ENCODE measurements at places on chromosomes 5 and 9. TPM values are rescaled to one million over a fixed set of nuclear protein-coding genes. Genes with fewer than 3 reads are reported as not detected.

ECSCR gene
- 19.5 TPM for total RNA-seq

PCDHB15 gene
- total RNA-seq = 0.09 TPM

CDH18 gene
- not detected for total RNA-seq

DNA sequence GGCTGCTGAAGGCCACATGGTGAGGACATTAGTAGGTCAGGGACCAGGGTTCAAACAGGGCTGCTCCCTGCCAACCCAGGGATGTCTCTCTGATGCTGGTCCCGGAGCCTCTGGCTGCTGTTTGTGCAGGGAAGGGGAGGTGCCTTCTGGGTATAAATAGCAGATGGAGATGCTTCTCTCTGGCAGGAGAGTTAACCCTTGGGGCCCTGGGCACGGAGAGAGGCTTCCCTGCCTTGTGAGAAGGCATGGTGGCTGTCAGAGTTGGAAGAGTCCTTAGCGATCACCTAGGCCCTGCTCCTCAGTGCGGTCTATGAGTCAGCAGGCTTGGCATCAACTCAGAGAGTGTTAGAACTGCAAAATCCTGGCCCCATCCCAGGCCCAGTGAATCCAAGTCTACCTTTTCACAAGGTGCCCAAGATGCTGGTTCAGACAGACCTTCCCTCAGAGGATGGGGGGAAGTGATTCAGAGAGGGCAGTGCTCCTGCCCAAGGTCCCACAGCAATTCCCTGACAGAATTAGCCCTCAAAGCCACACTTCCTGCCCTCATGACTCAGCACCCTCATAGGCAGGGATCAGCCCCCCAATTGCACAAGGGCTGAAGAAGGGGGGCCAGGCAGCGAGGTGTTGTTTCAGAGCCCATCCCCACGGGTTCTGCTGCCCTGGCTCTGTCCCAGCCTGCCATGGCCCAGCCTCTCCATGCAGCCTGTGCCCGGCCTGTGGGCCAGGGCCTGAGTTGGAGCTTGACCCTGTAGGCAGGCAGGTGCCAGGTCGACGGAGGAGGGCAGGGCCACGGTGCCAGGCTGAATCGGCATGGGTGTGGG, 25.6 kb downstream of the CAMK2A start:
- no peak overlapping the region for H3K4me3 ChIP-seq
- no peak for DNase-seq
- peak overlapping the region; percentile 19 for H3K27ac ChIP-seq
- peaks cover 10% of the 10 kb centered on the region for H3K4me1 ChIP-seq
- no peaks in the 10 kb centered on the region for H3K36me3 ChIP-seq

- DNase-seq = no peak
- H3K27me3 ChIP-seq = no peaks in the 10 kb centered on the region
- H3K36me3 ChIP-seq = no peaks in the 10 kb centered on the region
- H3K27ac ChIP-seq = no peak overlapping the region
- H3K4me3 ChIP-seq = no peak overlapping the region
- no peaks in the 10 kb centered on the region for H3K4me1 ChIP-seq
These were observed 1506.8 kb upstream of the WWC1 start for GRCh38 chr5:166784545-166785078.

HRH2 gene
- 1.9 TPM for total RNA-seq

SPATA31A3 gene
- total RNA-seq = not detected

DNA sequence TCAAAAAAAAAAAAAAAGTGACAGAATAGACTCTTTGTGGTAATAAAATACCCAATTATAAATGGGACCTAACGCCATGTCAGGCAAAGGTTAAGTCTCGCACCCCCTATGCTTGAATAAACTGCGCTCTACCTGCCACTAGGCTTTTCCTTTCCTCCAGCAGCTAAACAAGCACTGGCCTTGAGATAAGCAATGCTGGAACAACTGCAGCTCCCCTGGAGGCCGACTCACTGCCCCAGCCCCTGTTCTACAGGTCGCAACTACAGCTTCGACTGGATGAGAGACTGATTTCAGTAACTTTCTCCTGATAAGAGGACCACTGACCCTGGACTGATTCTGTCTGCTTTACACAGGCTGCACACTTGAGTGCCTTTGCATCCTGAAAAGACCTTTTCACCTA, 210.2 kb downstream of the HSPA4 start:
- no peak for DNase-seq
- H3K27me3 ChIP-seq = no peaks in the 10 kb centered on the region
- no peak overlapping the region for H3K27ac ChIP-seq
- no peak overlapping the region for H3K4me3 ChIP-seq

SPAG8 gene
- not detected for total RNA-seq

GRCh38 chr5:145161391-145161790, 673.8 kb downstream of the PRELID2 start:
- H3K27me3 ChIP-seq = no peaks in the 10 kb centered on the region
- DNase-seq = no peak
- H3K4me1 ChIP-seq = no peaks in the 10 kb centered on the region
- no peak overlapping the region for H3K4me3 ChIP-seq

- H3K36me3 ChIP-seq = no peaks in the 10 kb centered on the region
- no peak overlapping the region for H3K27ac ChIP-seq
- no peaks in the 10 kb centered on the region for H3K4me1 ChIP-seq
- no peaks in the 10 kb centered on the region for H3K27me3 ChIP-seq
These were observed 135.9 kb downstream of the COL23A1 start for GRCh38 chr5:178454303-178454702.

DNA sequence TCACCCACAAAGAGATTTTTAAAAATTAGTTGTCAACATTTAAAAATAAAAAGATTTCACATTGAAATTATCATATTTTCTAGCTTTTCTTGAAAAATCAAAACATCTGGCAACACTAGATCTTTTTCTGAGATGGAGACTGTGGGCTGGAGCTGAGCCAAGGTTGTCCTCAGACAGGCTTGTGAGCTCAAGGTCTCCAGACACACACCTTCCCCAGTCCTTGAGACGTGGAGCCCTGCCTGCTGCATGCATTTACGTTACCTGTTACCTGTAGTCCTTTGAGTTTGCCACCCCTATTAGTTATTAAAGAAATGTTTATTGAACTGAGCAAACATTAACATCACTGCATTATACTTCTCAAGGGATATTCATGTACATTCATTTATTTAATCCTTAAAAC, 87.5 kb upstream of the TLE1 start:
- no peak overlapping the region for H3K4me3 ChIP-seq
- no peaks in the 10 kb centered on the region for H3K27me3 ChIP-seq
- no peaks in the 10 kb centered on the region for H3K4me1 ChIP-seq
- no peaks in the 10 kb centered on the region for H3K36me3 ChIP-seq
- DNase-seq = no peak
- no peak overlapping the region for H3K27ac ChIP-seq

SLC24A2 gene
- total RNA-seq = not detected

YIPF5 gene
- 34.5 TPM for total RNA-seq

DNA sequence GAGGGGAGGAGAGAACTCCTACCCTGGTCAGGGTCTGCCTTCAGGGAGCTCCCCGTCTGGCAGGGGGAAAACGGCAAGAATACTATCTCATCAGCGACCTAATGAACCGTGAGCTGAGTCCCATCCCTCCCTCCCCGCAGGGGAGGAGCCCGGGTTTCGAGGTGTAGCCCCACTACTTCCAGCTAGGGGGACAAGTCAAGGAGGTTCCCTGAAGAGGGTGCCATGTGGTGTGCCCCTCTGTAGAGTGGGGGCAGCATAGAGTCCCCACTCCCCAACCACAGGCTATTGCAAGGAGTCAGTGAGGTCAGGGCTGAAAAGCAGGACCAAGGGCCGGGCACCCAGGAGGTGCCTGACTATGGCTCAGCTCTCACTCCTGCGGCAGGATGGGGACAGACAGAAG, 50.9 kb upstream of the RXRA start:
- H3K4me3 ChIP-seq = no peak overlapping the region
- DNase-seq = no peak
- H3K4me1 ChIP-seq = no peaks in the 10 kb centered on the region
- H3K27ac ChIP-seq = no peak overlapping the region
- no peaks in the 10 kb centered on the region for H3K36me3 ChIP-seq

DNA sequence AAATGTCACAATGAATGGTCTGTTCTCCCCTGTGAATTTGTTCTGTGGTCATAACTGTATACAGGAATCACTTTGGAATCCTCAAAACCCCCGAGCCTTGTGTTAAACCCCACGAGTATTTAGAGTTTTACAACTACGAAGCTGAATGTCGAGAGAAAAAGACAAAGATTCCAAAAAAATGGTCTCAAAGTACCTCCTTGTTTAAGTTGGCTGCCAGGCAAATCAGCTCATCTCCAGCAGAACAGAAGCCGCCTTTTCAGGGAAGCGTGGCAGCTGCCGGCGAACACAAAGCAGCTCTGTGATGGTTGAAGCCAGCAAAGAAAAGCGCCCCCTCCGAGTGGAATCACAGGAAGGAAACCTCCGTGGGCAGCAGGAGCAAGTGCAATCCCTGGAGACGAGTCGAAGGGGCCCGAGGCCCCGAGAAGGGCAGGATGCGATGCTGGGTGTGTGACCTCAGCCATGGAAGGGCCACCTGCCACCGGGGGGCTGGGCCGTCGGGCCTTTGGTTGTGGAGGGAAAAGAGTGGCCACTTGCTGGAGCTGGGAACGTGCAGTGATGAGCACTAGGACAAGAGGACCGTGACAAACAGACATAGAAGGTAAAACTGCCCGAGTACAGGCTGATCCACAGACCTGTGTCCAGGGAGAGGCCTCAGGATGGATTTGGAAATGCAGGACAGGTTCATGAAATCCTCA, 706.4 kb downstream of the SEMA5A start:
- no peak overlapping the region for H3K27ac ChIP-seq
- no peaks in the 10 kb centered on the region for H3K36me3 ChIP-seq
- no peak for DNase-seq
- no peaks in the 10 kb centered on the region for H3K27me3 ChIP-seq
- peaks cover 8% of the 10 kb centered on the region for H3K4me1 ChIP-seq
- H3K4me3 ChIP-seq = no peak overlapping the region

GRCh38 chr9:130483371-130483971, 38.7 kb downstream of the ASS1 start:
- H3K27me3 ChIP-seq = no peaks in the 10 kb centered on the region
- H3K36me3 ChIP-seq = peaks cover 46% of the 10 kb centered on the region
- H3K4me1 ChIP-seq = no peaks in the 10 kb centered on the region
- DNase-seq = no peak
- no peak overlapping the region for H3K4me3 ChIP-seq

CDKN2B-AS1 gene
- total RNA-seq = 0.50 TPM

GRCh38 chr9:94767331-94768072, 41.0 kb downstream of the AOPEP start:
- H3K36me3 ChIP-seq = no peaks in the 10 kb centered on the region
- H3K27me3 ChIP-seq = no peaks in the 10 kb centered on the region
- DNase-seq = no peak
- H3K27ac ChIP-seq = no peak overlapping the region
- H3K4me1 ChIP-seq = no peaks in the 10 kb centered on the region

DNA sequence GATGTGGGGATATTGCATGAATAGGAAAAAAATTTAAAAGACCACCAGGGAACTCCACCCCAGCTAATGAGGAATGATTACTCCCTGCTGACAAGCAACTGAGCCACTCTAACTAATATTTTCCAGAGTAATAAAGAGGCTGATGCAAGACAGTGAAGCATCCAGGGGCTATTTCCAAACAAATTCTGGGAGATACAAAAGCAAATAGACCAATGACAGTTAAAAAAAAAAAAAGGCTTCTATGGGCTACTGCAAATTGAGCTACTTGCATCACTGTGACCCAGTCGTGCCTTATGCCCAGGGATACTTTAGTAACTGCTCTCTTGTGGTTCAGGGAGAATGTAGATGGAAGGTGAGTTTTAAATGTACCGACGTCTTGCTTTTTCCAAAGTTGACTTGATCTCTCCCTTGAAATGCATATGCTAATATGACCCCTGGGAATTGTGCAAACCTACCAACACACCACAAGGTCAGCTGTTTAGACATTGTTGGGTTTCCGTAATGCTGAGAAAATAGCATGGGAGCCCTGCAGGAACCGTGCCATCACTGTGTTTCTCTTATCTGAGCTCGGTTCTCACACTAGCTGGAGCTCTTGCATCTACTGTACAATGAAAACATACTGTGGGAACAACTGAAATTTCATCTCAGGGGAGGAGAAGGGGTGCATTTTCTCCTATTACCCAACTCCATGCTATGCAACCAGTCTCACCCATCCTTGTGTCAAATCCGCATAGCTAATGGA, 250.6 kb upstream of the MAP3K1 start:
- no peak overlapping the region for H3K27ac ChIP-seq
- no peaks in the 10 kb centered on the region for H3K36me3 ChIP-seq
- H3K4me3 ChIP-seq = no peak overlapping the region
- no peaks in the 10 kb centered on the region for H3K27me3 ChIP-seq
- no peak for DNase-seq

GRCh38 chr9:82153032-82153431, 164.5 kb downstream of the SPATA31D1 start:
- no peak for DNase-seq
- no peaks in the 10 kb centered on the region for H3K27me3 ChIP-seq
- H3K27ac ChIP-seq = no peak overlapping the region
- H3K36me3 ChIP-seq = no peaks in the 10 kb centered on the region
- no peak overlapping the region for H3K4me3 ChIP-seq

ANKRD18B gene
- total RNA-seq = 10.8 TPM

DNA sequence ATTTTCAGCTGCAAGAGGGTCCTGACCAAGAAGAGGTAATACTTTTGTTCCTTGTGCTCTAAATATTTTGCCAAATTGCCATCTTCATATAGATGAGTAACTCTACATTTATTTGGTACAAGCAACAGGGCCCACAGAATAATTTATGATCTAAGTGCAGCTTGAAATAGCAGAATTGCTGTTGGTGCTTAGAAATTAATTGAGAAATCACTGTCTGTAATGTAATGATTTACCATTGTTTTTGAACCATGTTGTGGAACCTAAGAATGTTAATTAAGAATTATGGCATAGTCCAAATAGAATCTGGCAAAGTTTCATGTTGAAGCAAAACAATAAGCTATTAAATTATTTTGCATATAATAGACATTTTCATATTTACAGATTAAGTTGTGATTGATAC, 44.8 kb upstream of the NUDT12 start:
- H3K27me3 ChIP-seq = no peaks in the 10 kb centered on the region
- H3K27ac ChIP-seq = no peak overlapping the region
- DNase-seq = no peak
- no peaks in the 10 kb centered on the region for H3K4me1 ChIP-seq

GRCh38 chr9:90642570-90643539, at the start of gene DIRAS2:
Gene DIRAS2, minus strand, starts transcription at chr9:90642824. Its CDS starts 28,997 bp downstream, at chr9:90613827.
- no peaks in the 10 kb centered on the region for H3K36me3 ChIP-seq
- H3K27ac ChIP-seq = no peak within 1 kb of the TSS
- H3K4me1 ChIP-seq = no peaks in the 10 kb centered on the region

- no peak overlapping the region for H3K4me3 ChIP-seq
- no peaks in the 10 kb centered on the region for H3K4me1 ChIP-seq
- no peak for DNase-seq
These were observed 122.5 kb upstream of the GRIN3A start for GRCh38 chr9:101860920-101861319.

DNA sequence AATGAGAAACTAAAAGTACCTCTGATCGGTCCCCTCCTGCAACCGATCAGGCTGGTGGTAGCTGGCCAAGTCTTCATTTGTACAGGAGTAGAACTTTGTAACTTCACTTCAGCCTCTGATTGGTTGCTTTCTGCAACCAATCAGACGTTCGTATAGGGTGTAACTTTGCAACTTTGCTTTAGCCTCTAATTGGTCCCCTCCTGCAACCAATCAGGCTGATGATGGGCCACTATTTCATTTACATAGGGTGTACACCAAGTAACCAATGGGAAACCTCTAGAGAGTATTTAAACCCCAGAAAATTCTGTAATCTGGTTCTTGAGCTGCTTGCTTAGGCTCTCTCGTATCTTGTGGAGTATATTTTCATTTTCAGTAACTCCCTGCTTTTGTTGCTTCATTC, 445.5 kb downstream of the MED10 start:
- H3K27me3 ChIP-seq = no peaks in the 10 kb centered on the region
- no peak overlapping the region for H3K27ac ChIP-seq
- DNase-seq = no peak

- no peaks in the 10 kb centered on the region for H3K27me3 ChIP-seq
- H3K4me1 ChIP-seq = no peaks in the 10 kb centered on the region
- DNase-seq = no peak
- H3K36me3 ChIP-seq = no peaks in the 10 kb centered on the region
- no peak overlapping the region for H3K27ac ChIP-seq
These were observed 197.5 kb downstream of the PALM2AKAP2 start for GRCh38 chr9:109977521-109977920.

Data from esophagus squamous epithelium (tissue), 5 donors.